RKO (cell line): ENCODE measurements at places on chromosomes 7 and 10.

- no peak for DNase-seq
These were observed 29.9 kb downstream of the ADRB1 start for GRCh38 chr10:114073395-114074186.

DNA sequence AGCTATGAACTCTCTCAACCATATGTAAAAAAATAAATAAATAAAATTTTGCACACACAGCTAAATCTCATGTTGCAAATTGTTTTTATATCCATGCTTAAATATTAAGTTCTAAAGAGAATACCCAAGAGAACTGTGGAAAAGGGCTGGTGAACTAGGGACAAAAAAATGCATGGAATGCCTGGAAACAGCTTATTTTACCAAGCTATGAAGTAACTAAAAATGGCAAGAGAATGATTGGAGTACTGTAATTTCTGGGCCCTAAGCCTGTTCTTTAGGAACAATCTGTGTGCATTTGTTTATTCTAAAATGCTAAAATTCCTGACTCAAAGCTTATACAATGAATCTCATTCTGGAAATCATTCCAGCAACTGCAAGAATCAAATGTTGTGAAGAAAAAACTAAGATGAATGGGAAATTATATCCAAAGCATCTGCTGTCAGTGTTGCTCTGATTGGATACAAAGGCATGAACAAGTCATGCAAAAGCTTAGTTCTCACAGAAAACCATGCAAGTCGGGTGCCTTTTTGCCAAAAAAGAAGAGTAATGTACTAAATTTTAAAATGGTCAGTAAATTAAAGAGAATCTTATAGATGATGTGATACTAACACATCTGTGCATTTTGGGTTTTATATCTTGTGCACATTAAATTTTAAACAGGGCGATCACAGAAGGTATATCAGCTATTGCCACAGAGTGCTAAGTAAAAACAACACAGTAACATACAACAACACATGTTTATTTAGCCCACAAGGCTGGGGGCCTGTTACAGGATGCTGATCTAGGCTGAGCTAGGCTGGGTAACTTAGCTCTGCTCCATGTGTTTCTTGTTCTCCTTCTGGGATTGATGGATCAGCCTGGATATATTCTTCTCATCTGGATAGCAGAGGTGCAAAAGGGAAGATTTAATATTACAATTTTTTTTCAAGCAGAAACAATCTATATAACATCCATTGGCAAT lies 453.5 kb upstream of the SEMA3A start:
- DNase-seq = no peak

DNA sequence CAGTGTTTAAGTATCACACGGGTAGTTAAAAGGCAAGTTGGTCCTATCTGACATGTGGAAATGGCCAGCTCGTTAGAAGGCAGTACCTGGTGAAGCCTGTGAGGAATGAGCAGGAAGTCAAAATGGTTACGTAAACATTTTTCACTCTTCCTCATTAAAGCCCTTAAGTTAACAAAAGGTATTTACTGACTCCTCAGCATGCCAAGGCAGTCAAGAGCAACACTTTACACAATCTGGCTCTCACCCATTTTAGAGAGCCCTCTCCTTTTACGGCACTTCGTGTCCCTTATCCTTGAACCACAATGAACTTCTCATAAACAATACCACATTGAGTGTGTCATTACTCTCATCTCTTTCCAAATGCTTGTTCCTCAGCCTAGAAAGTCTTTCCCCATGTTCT lies 11.0 kb upstream of the RSBN1L start:
- DNase-seq = no peak

GRCh38 chr7:128112781-128113221 lies 81.6 kb upstream of the LRRC4 start:
- no peak for DNase-seq

DNA sequence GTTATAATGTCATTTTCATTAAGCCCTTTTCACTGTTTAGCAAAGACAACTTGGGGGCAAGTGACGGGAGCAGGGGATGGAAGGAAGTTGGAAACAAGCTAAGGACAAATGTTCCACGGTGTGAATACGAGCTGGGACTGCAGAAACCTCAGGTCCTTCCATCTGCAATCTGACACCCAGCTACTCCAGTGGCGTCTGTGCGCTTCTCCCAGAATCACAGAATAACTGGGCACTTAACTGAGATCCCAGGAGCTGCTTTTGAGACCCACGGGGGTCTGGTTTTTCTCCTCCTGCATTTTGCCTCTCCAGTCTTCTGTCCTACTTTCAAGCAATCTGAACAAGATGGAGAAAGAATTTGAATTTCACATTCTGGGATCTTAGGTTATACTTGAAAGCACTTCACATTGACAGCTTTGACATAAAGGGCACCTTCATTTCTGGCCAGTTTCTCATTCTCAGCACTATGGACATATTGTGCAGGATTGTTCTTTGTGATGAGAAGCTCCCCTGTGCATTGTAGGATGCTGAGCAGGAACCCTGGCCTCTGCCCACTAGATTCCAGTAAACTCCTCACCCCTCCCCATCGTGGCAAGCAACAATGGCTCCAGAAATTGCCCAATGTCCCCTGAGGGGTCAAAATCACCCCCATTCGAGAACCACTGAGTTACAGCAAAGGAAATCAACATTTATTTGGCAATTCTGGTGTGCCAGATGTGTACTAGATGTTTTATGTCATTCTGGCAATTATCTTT lies 194.1 kb downstream of the CACNB2 start:
- no peak for DNase-seq

DNA sequence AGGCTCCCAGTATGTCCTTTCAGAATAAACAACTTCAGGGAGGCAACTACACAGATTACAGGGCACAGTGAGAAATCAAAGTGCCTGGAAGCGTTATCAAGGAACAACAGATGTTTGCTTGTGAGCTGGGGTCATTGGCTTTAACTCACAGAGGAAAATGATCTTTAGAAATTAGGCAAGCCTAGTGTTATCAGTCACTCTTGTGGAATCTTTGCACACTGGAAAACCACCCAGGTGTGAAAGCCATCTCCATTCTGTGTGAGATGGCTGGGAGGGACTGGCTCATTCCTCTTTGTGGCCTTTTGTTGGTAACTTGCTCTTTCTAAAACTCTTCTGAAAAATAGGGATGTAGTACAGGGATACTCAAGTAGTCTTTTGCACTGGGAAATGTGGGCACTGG lies 716.0 kb downstream of the XPNPEP1 start:
- no peak for DNase-seq

GRCh38 chr7:867001-867405 lies 9.4 kb upstream of the GET4 start:
- DNase-seq = no peak

DNA sequence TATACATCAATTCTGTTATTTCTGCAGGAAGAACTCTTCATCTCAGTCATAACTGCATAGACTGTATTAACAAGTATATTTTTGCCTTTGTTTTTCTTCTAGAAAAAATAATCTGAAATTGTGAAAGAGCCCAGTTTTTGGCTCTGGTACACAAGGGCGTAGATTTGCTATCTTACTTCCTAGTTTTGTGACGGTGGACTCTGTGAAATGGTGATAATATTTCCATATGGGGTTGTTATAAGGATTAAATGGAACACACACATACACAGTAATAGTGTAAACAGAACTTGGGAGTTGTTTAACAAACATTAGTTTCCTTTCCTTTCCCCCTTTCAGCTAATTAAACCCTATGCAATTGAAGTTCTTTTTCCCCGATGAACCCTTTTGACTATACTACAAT lies 108.7 kb downstream of the MKLN1 start:
- DNase-seq = no peak

DNA sequence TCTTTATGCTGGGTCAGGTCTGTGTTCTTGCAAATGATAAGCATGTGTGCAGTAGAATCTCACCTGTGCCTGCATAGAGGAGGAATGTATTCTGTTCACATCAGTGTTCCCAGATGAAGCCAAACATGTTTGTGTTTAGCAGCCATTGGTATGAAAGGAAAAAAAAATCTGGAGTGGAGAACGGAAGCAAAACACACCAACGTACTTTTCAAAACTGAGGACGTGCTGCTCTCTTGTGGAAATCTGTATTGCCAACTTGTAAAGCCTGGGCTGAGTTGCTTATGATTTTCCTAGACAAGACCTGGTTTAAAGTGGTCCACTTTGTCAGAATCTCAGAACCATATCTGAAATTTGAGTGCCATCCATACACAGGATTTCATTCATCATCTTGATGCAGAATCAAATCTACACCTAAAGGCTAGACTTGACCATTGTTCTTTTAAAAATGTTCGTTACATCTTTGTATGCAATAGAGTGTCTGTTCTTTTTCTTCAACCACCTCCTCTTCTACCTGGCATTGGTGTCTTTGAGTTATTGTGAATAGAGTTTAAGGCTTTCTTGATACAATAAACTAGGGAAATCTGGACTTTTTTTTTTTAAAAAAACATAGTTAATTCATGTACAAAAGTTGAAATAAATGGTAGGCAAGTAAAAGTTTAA lies 367.7 kb downstream of the PHF14 start:
- DNase-seq = peak; percentile 44

GRCh38 chr7:131071786-131072504 lies 255.7 kb upstream of the MKLN1 start:
- peak; percentile 96 for DNase-seq
